ENCODE measurements at places on chromosomes 6 and 20.

- DNase-seq, result peak; percentile 81
Observed at GRCh38 chr20:58850693-58851174, at the start of gene GNAS-AS1. Gene GNAS-AS1, minus strand, starts transcription at chr20:58850902.

GRCh38 chr6:12621754-12622153 lies 94.8 kb upstream of the PHACTR1 start:
- no peak for DNase-seq

DNA sequence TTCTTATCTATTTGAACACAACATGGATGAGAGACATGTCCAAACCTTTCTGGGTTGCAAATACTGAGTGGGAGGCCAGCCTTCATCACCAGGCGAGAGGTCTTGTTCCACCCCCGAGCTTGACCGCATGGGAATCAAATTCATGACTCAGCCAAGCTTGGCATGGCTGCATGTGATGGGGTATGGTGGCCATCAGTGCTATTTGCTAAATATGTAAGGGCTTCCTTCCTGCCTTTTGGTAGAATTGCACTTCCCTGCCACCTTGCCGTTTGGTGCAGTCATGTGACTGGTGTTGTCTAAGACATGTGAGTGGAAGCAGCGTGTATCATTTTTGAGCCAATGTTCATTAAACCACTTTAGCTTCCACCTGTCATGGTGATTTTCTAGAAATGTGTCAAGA lies 508.9 kb upstream of the SULF2 start:
- DNase-seq, result no peak

GRCh38 chr6:3137057-3137777 lies 18.7 kb downstream of the BPHL start:
- DNase-seq, result no peak

GRCh38 chr6:163014736-163015135 lies 287.0 kb downstream of the PACRG start:
- no peak for DNase-seq

- no peak for DNase-seq
Observed at GRCh38 chr6:144075187-144075586, 20.2 kb downstream of the SF3B5 start.

GRCh38 chr6:57432157-57432556 lies 114.7 kb downstream of the PRIM2 start:
- no peak for DNase-seq

- DNase-seq, result no peak
Observed at GRCh38 chr6:1047981-1048541, 263.8 kb upstream of the FOXQ1 start.

DNA sequence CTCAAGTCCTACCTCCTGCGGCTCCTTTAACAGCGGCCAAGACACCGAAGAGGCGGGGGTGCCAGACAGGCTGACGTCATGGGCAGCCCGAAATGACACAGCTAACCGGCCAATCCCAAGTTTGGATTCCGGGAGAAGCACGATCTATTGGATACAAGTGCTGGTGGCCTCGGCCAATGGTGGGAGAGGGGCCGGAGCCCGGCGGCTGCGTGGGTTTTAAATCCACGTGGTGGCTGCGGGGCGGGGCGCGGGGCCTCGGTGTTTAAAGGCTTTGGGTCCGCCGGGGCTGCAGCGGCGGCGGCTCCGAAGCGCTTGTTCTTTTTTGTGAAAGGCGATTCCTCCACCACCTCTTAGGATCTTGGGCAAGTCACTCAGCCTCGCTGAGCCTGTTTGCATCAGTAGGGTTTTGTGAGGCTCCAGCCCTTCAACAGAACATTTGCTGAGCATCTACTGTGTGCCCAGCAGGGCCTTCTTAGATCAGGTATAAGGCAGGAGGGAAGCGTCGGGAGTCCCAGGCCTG lies 8.7 kb upstream of the PMEPA1 start:
- peak; percentile 98 for DNase-seq

DNA sequence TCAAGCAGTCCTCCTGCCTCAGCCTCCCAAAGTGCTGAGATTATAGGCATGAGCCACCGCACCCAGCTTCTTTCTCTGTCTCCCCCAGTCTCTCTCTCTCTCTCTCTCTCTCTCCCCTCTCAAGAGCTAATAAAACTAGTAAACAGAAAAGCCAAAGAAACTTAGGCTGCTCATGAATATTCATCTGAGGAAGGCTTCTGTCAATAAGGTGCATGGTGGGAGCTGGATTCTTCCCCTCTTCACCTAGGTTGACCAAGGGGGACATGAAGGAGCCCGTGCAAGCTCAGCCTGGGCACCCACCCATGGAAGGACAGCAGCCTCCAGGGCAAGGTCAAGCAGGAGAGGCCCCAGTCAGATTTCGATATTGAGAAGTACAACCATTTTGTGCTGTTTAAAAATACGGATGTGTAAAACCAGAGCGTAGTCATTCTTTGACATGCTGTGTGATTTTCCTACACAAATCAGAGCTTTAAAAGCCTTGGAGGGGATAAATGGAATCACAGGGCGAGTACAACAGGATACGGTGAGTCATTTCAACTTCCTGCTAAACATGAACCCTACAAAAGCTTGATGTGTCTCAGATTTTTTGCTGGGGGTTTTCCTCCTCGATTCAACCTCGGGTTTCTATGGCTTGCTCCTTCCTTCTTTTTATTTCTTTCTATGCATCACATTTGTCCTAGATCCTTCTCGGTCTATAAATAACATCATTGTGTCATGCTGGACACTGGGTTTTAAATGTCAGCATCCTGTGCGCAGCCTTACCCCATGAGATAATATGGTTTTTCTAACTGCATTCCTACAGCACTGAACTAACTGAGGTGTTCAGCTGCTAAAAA lies 368.9 kb upstream of the JARID2 start:
- no peak for DNase-seq

DNA sequence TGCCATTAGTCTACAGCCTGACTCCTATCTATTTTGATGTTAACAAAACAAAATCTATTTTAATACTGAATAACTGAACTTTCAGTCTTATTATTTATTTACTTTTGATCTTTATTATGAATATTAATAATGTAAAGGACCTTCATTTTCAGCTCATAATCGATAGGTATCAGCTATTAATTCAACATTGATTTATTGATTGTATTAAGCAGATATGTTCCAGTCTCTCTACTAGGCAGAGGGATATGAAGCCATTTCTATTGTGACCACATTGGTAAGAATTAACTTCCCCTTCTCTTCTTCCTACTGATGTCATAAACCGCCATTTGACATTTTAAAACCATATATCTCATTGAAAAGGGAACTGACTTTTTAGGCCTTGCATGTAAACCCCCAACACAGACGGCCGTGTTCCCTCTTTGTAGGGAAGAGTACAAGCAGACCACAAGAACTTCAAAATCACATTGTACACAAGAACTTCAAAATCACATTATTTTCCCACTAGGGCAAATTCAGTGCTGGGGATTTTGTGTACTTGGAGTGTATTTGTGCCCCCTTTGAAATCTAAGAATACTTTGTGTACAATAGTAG lies 69.5 kb upstream of the FABP7 start:
- DNase-seq, result no peak

GRCh38 chr6:152458648-152459644 lies 178.2 kb downstream of the SYNE1 start:
- DNase-seq, result no peak

DNA sequence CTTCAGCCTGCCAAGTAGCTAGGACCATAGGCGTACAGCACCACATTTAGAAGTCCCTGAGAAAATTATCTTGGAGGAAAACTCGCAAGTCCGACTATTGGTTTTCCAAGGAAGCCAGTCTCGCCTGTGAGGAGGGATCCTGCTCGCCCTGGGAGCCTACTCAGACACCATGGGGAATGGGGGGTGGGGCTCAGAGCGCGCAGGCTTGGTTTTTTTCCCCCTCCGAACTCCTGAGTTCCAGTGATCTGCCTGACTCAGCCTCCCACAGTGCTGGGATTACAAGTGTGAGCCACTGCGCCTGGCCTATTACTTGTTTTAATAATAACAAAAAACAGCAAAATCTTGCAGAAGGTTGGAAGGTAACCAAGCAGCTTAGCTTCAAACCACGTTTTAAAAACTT lies 153.7 kb downstream of the OR2B2 start:
- no peak for DNase-seq

GRCh38 chr6:13355043-13355945 lies 27.0 kb upstream of the TBC1D7 start:
- no peak for DNase-seq

GRCh38 chr6:4506223-4506622 lies 270.0 kb upstream of the CDYL start:
- DNase-seq, result no peak

- DNase-seq, result no peak
Observed at GRCh38 chr6:32689531-32690501, 23.4 kb upstream of the HLA-DQB1 start.
